Activated CD4-positive, alpha-beta T cell treated with anti-CD3 and anti-CD28 coated beads, Interleukin-2, amount 10 ng/mL, durations not matched to agents 24 days and 14 days (primary cell): ENCODE measurements at places on chromosomes 12 and 14. TPM values are rescaled to one million over a fixed set of nuclear protein-coding genes. Genes with fewer than 3 reads are reported as not detected.

DNA sequence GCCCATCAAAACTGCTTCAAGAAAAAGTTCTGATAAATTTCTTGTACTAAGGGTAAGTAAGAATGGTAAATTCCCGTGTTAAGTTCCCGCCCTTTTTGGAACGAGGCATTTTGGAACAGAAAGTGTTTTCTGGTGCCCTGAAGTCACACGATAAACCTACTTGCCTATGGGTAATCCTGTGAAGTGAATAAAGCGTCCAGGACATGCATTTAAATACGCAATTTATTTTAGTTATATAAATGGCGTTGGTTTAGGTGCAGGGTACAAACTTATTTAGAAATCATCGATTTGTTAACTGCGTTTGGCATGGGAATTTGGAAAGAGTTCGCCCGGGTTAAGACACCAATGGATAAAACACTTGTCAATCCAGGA lies 715 bp upstream of the RAP1B start:
- DNase-seq, result peak; percentile 76

DNA sequence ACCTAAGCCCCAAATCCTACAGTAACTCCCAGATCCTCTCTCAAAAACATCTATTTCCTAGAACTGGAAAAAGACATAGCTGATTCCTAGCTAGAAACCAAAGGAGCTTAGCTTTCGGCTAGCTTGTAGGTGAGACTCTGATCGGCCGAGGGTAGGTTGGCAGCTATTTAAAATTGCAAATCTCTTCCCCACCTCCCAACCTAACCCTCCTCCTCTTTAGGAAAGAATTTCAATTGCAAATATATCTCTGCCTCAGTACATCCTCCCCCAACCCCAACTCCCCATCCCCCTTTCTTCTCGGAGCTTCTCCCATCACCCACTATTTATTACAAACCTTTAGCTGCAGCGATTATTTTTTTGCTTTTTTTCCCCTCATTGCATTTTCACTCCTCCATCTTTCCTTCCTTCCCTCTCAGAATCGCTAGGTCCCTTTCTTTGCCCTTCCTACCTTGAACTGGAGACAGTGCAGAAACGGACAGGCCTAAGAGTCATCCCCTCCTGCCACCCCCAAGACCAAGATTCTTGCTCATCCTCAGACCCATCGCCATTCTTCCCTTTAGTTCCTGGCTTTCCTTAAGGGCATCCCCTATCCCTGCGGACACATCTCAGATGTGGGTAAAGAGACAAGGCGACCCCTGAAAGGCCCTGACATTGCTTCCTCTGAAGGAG lies 13.4 kb downstream of the ZFHX2 start:
- DNase-seq, result no peak

Gene SLC2A14
- total RNA-seq, result 0.09 and 0.31 TPM in 2 replicates

DNA sequence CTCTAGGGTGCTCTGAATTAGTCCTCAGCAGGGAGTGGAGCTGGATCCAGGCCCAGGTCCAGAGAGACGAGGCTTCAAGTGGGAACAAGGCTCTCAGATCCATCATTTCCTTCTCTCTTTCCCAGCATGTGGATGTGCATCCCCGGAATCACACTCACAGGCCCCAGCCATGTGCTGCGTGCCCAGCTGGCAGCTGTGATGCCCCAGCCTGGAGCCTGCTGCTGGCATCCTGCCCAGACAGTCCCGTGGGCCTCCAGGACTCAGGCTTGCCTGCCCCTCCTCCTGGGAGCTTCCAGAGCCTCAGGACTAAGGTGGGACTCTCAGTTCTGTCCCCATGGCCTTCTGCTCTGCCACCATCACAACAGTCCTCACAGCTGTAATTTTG lies 6.2 kb upstream of the KRT84 start:
- no peak for DNase-seq

GRCh38 chr14:77485901-77486678 lies 12.5 kb downstream of the ISM2 start:
- DNase-seq, result no peak

- DNase-seq, result no peak
Measured at GRCh38 chr12:94789510-94790225, 139.3 kb upstream of the TMCC3 start.

DNA sequence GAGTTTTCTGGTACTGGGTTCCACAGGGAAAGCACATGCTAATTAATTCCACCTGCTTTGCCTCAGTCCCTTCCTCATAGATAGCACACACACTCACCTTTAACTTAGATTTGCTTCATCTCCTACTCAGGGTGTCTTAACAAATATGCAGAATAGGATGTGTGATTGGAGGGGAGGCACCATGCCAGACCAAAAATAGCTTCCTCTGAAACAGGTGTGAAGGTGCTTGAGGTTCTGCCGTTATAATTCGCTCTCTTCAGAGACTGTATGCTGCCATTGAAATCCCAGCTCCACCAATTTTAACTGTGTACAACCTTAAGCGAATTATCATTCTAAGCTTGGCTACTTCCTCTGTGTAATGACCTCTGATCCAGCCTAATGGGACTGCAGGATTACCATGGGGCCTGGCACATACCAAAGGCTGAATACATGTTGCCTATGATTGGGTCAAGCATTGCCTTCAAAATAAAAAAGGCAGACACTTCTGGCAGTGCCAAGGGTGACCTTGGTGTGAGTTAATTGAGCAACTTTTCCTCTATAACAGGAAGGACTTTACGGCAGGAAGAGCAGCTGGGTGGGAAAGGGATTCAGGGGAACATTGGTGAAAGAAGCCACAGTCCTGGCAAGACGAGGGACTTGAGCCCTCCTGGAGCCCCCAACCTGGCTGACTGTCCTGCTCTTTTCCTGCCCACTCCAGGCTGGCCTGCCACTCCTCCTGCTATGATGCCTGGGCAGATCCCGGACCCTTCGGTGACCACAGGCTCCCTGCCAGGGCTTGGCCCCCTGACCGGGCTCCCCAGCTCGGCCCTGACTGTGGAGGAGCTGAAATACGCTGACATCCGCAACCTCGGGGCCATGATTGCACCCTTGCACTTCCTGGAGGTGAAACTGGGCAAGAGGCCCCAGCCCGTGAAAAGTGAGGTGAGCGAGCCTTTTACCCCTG lies 9.7 kb downstream of the JDP2 start:
- no peak for DNase-seq

Gene SCNN1A
- not detected in 2 replicates for total RNA-seq

GRCh38 chr12:98814254-98814653 lies 169.2 kb downstream of the APAF1 start:
- no peak for DNase-seq

Gene IFNG
- 279 and 285 TPM in 2 replicates for total RNA-seq

Gene ZNF140
- total RNA-seq, result 12.7 and 14.5 TPM in 2 replicates

DNA sequence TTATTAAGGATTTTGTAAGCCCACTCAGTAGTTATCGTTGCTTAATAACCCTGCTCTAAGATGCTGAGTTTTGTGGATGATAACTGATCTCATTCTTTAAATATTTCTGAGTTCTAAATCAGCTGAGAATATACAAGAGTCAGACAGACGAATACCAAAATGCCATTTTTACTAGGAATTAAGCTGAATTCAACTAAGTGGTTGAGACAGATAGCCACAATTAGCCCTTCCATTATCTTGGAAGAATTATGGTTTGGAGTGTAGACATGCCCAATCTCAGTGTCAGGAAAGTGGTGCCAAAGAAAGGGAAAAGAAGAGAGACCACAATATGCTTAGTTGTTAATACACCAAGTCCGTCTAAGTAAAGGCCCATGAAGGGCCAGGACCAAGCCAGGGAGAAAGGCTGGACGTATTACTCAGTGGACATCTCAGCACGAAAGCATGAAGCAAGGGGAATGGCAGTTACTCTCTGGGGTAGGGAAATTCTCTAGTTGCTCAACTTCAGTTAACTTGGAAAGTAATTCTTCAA lies 58.6 kb downstream of the KCNA5 start:
- no peak for DNase-seq

- DNase-seq, result no peak
Measured at GRCh38 chr12:80282761-80283160, 161.3 kb upstream of the PTPRQ start.

GRCh38 chr12:111268738-111269572 lies 99.9 kb downstream of the PHETA1 start:
- DNase-seq, result peak; percentile 70

DNA sequence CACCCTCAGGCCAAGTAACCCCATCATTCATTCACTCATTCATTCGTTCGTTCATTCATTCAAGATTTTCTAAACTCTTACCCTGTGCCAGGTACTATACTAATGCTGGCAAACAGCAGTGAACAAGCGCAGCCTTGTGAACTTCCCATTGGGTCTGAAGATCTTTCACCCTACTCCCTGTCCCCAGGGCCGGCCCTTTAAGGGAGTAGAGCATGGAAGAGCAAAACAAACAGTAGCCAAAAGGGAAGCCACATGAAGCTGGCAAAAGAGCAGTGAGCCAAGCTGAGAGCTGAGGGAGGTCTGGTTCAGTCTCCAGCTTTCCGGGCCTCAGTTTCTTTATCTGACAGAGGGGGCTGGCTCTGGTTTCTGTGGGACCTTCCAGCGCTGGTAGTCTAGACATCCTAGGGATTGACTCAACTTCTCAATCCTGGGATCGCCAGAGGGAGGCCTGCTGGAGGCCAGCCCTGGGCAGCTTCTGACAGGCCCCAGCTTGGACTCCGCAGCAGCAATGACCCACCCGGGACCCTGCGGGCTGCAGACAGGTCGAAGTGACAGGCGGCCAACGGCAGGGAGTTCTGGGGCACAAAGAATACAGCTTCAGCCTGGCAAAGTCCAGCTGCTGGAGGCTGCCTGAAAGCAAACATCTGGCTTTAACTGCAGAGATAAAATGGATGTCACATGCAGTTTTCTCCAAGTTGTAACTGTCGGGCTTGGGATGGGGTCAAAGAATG lies 27.1 kb downstream of the ACTN1 start:
- DNase-seq, result no peak

Gene CLMN
- 1.0 and 1.1 TPM in 2 replicates for total RNA-seq

DNA sequence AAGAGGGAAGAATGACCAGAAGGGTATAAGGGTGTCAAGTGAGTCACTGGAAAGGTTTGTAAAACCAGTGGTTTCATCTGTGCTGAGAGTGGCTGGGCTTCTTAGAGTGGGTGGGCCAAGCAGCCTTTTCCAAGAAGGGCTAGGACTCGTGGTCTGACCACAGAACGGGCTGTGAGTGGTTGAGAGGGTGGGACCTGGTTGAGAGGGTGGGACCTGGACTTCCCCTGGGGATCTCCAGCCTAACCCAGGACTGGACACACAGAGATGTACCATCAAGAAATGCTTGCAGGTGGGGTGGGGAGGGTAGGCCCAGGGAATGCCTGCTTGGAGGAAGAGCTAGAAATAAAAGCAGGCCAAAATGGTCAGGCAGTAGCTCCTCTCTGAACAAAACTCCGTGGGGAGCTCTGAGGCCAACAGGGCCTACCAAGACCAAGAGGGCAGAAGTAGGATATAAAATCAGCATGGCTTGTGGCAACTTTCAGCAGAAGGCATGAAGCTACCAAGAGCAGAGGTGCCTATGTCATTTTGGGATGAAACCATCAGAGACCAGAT lies 140.5 kb downstream of the FOXN3 start:
- DNase-seq, result peak; percentile 92

DNA sequence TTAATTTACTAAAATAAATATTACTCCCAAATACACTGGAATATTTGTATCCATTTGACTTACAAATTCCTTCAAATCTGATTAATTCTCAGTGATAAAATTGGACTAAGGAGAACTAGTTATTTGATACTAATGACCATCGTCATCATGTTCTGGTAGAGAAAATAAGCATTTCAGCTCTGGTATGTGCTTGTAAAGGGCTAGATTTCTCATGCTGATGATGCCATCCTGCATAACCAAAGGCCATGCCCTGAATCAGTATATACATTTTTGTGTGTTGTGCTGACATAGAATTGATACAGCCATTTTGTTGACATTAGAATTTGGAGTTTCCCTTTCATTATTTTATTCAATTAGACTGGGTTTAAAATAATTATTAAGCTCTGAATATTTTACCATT lies 148.9 kb downstream of the PCNX1 start:
- DNase-seq, result no peak

DNA sequence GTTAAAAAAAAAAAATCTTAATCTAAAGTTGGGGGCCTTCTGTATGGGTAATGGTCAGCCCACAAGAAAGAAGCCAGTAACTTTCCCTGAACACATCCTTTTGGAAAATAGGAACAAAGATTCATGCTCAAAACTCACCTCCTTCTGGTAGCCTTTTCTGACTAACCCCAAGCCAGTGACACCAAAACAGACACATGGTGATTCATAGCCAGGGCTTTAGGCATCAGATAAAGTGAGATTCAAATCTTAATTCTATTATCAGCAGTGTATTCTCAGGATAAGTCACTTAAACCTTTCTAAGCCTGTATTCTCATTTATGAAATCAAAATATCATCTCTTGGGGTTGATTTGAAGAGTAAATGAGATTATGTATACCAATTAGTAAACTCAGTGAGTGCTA lies 4.9 kb downstream of the ATP5MC2 start:
- no peak for DNase-seq

- DNase-seq, result no peak
Measured at GRCh38 chr14:77489041-77489440, 9.6 kb downstream of the ISM2 start.

- DNase-seq, result peak; percentile 22
Measured at GRCh38 chr12:27343255-27344000, 10.8 kb downstream of the BMAL2 start.

- no peak for DNase-seq
Measured at GRCh38 chr12:130744274-130744673, 28.2 kb upstream of the RIMBP2 start.

Gene ABHD12B
- not detected in 2 replicates for total RNA-seq

Gene CHFR
- 52.9 and 60.7 TPM in 2 replicates for total RNA-seq

DNA sequence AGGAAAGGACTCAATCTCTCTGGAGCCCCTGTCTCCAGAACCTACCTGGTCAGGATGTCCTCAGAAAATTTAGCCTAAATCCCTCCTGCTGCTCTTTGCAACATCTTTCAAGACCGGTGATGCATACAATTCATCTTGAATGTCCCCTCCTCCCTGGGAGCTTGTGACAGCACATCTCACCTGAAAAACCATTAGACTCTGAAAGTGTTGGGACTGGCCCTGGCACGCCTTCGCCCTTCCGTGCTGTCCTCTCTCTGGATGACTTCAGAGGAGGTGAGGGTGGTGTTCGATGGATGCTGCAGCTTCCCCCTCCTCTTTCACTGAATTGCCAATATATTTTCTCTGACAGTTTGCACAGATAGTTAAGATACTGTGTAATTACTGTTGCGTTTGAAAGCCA lies 90.9 kb upstream of the CISTR start:
- no peak for DNase-seq

DNA sequence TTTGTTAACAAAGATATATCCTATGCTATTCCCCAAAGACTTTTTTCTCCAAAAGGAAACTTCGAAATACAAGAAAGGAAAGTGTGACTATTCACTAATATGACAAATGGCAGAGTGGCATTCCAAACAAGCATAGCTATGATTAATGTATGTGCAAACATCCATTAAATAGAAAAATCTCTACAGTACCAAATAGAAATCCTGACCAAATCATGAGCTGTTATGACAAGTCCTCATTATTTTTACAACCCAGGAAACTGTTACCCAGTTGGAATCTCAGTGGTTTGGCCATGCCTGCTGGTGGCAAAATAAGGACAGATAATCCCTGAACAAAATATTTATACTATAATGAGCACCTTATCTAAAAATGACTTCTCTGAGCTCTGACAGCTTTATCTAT lies 202.1 kb downstream of the SEC23A start:
- no peak for DNase-seq

GRCh38 chr12:100544165-100544564 lies 29.3 kb upstream of the GAS2L3 start:
- no peak for DNase-seq

- DNase-seq, result no peak
Measured at GRCh38 chr12:108667349-108667748, 33.7 kb upstream of the SELPLG start.
